CD8-positive, alpha-beta memory T cell (primary cell): ENCODE measurements at places on chromosomes 12 and 14. TPM values are rescaled to one million over a fixed set of nuclear protein-coding genes. Genes with fewer than 3 reads are reported as not detected.

DNA sequence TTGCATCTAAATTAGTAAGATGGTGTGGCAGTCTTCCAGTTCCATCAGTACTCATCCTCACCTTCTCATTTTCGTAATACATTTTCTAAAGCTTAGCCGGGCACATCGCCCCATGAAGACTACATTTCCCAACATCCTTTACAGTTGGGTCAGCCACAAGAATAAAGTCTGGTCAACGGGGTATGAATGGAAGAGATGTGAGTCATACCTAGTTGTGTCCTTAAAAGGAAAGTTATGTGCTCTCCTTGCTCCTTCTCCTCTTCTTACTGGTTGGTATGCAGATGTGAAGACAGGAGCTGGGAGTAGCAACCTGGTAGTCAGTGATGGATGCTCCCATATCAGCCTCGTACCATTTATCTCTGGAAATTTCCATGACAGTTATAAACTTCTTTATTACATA, 35.9 kb upstream of the EGLN3 start:
- no peak overlapping the region for H3K4me3 ChIP-seq
- H3K36me3 ChIP-seq, result no peaks in the 10 kb centered on the region
- no peaks in the 10 kb centered on the region for H3K27me3 ChIP-seq
- no peak overlapping the region for H3K27ac ChIP-seq
- no peak for DNase-seq

DNA sequence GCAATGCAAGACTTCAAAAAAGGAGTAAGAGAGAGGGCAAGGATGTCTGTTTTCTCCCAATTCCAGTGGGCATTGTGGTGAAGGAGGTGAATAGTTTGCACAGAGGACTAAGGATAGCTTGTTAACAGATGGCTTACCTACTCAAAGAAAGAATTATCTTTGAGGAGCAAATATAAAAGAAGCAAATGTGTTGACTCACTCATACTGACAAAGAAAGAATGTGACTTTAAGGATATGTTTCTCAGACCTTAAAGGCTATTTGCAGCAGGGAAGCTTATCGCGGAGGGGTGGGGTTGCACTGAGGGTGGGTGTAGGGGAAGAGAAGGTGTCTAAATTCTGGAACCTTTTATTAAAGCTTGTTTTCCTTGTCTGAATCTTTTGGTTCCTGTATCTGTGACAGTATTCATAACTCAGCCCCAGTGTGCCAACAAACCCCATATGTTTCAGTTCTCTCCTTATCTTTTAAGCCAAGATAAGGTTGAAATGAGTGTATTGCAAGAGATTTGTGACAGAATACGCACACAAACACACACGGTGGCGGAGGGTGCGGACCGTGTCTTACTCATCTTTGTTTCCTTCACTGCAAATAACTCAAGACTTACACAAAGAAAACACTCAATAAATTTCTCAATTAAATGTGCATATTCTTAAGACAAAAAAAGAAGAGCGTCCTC, 146.4 kb upstream of the ARID2 start:
- DNase-seq, result no peak
- no peaks in the 10 kb centered on the region for H3K27me3 ChIP-seq
- H3K4me3 ChIP-seq, result no peak overlapping the region

DNA sequence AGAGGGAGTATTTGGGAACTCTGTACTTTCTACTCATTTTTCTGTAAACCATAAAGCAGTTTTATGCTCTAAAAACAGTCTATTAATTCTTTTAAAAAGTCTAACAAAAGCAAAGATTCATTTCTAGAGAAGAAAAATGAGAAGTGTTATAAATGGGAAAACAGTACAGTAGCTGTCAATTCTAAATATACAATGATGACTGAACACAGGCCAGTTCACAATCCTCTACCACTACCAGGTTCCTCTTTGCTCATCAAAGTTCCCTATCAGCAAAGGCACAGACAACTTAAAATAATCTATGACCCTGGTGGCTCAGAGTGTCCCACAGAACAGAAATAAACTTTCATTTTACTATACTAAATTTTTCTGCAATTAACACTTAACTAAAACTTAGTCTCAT, 12.5 kb downstream of the NAA25 start:
- no peak overlapping the region for H3K27ac ChIP-seq
- peaks cover 13% of the 10 kb centered on the region for H3K36me3 ChIP-seq
- DNase-seq, result no peak
- no peaks in the 10 kb centered on the region for H3K27me3 ChIP-seq
- peaks cover 9% of the 10 kb centered on the region for H3K4me1 ChIP-seq

GRCh38 chr14:101222362-101223070, 319.0 kb upstream of the RTL1 start:
- no peaks in the 10 kb centered on the region for H3K27me3 ChIP-seq
- H3K4me1 ChIP-seq, result no peaks in the 10 kb centered on the region
- DNase-seq, result no peak

DNA sequence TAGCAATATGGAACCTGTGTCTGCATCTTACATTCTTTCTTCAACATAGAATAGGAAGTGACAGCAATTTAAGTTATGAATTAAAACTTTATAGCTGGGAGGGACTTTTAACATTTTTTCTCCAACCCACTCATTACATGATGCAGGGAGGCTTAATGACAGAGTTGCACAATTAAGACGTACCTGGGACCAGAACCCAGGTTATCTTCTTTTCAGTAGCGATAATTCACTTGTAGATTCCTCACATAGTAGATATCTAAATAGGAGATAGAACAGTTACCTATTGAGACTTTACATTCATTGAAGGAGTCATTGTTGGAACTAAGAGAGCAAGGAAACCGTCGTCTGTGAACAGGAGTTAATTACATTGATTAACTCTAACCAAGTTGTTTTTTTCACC, 5.1 kb downstream of the SRGAP1 start:
- H3K27me3 ChIP-seq, result peaks cover 7% of the 10 kb centered on the region
- no peak overlapping the region for H3K27ac ChIP-seq
- H3K4me3 ChIP-seq, result no peak overlapping the region
- H3K4me1 ChIP-seq, result peaks cover 4% of the 10 kb centered on the region
- no peak for DNase-seq

- DNase-seq, result no peak
- no peak overlapping the region for H3K27ac ChIP-seq
- H3K36me3 ChIP-seq, result no peaks in the 10 kb centered on the region
- H3K4me3 ChIP-seq, result no peak overlapping the region
- H3K27me3 ChIP-seq, result no peaks in the 10 kb centered on the region
Measured at GRCh38 chr12:2138871-2139308, 86.1 kb downstream of the CACNA1C start.

DNA sequence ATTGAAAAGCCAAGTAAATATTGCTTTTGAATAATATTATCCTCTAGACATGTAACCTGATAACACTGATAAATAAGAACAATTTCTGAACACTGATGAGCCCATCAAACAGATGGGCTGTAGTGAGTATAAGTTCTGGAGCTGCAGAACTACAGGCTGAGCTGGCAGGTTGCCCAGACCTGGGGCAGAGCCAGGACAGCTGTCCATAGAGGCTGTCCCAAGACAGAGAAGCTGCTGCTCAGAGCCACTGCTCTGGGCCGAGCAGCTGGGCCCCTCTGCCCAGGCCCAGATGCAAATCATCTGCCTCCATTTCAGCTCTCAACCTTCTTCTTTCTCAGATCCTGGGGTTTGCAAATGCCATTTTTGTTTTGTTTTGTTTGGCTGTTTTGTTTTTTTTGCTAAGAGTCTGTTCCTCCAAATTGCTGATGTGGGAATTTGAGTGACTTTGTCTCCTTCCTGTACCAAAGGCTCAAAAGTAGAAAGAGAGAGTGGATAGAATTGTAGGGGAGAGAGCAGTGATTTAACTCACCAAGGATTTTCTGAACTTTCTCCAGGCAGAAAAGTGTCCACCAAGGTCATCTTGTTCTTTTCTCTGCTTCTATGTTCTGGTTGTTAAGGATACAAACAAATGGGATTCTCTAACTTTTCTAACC, 4.0 kb upstream of the TESPA1 start:
- no peaks in the 10 kb centered on the region for H3K27me3 ChIP-seq
- no peak for DNase-seq
- no peak overlapping the region for H3K27ac ChIP-seq
- peaks cover 75% of the 10 kb centered on the region for H3K4me1 ChIP-seq

DNA sequence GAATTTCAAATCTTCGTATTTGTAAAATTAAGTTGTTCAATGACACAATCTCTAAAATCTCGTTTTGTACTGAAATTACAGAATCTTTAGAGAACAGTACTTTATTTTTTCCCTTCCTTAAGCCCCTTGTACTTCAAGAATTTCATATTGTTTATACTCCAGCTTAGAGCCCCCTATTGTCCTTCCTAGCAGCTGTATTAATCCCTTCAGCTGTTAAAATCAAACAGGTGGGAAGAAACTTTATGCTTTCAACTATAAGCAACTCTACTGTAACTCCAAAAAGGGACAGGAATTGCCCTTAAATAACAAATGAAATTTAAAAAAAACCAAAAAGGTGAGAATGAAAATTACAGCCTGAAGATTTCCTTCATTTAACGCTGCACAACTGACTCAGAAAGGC, 1.7 kb downstream of the NACA start:
- H3K36me3 ChIP-seq, result peaks cover 40% of the 10 kb centered on the region
- no peak for DNase-seq
- H3K4me1 ChIP-seq, result peaks cover 67% of the 10 kb centered on the region

DNA sequence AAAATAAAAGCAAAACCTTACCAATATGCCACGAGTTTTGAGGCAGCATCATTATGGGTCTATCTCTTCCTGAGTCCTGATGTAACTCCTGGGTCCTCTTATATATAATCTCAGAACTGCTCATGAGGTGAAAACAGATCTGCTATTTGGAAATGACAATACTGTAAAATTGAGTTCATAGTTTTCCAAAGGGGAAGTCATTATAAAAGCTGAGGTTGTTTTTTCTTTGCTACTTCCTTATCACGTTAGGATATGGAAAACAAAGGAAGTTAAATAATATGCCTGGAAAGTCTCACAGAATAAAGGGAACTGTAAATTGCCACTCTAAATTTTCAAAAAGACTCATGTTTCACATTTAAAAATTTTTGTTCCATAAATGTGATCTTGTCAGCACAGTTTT, at the start of gene CD163L1:
Gene CD163L1 (minus strand): TSS at position 78 of the 400 bp plus-strand sequence. CDS start 26 bp downstream, at position 52.
- no peaks in the 10 kb centered on the region for H3K27me3 ChIP-seq
- no peaks in the 10 kb centered on the region for H3K4me1 ChIP-seq
- H3K4me3 ChIP-seq, result no peak within 1 kb of the TSS
- H3K36me3 ChIP-seq, result no peaks in the 10 kb centered on the region

DNA sequence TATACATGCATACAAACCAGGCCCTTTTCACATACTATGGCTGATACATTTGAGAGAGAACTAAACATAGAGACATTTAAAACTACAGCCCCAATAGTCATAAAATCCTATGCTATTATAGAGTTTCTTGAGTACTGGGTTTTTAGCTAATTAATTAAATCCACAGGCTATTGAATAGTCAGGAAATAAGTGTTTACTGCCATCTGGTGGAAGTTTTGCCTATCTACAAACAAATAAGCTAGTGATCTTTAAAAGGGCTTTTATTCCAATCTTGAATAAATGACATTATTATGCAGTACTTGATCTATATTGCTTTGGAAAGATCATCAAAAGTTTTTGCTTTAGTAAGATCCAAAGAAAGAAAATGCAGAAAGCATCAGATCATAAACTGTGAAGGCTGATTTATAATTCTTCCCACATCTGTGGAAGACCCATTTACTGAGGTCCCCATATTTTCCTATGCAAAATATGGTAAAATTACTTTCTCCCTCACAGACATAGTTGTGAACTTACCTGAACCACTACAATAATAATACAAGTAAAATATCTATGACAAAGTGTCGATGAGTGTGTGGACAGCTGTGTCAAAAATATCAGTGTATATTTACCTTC, 131.3 kb downstream of the ITPR2 start:
- DNase-seq, result no peak
- no peak overlapping the region for H3K27ac ChIP-seq
- no peak overlapping the region for H3K4me3 ChIP-seq
- no peaks in the 10 kb centered on the region for H3K4me1 ChIP-seq

DNA sequence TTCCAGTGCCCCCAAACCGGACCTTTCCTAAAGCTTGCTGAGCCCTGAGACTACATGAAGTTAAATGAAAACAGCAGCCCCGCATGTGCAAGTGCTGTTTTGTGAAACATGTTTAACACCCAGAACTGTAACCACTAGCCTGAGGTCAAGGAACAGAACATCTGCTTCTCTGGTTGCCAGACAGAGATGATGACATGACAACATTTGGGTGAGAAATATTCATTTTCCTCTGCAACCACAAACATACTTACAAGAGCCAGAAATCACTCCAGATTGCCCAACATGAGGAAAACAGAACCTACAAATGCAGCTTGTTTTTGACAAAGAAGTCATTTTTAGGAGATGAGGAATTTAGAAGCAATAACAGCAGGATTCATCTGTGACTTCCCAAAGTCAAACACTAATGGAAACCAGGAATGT, 110.4 kb downstream of the BCAT1 start:
- no peaks in the 10 kb centered on the region for H3K27me3 ChIP-seq
- no peak overlapping the region for H3K27ac ChIP-seq
- no peaks in the 10 kb centered on the region for H3K4me1 ChIP-seq
- H3K4me3 ChIP-seq, result no peak overlapping the region
- no peaks in the 10 kb centered on the region for H3K36me3 ChIP-seq
- no peak for DNase-seq

DNA sequence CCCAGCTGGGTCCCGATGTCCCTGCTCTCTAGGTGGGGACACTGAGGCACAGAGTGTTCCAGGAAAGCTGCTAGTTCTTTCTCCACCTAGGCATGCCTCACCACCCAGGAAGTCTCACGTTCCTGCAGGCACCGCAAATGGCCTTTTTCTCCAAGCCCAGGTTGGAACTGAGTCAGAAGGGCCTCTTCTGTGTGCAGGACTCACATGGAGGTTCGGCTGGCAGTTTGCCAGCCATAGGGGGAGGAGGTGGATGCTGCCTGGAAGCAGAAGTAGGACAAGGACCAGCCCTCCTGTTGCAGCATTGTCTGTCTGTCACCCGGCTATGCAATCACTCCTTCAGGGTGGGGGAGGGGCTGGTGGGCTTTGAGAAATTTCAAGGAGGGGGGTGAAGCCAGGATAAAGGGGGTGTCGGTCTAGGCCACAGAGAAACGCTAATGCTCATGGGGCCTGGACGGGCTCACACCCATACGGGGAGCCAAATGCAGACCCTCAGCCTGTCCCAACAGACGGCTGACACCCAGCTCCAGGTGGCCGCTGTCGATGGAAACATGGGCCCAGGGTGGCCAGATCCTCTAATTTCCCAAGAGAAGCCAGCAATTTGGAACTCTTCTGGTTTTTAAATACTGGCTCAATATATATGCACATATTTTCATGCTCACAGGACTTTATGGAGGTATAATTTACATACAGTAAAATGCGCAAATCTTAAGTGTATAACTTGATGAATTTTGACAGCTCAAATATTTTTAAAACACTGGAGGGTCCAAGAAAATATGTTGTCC, 120.5 kb downstream of the PHETA1 start:
- DNase-seq, result no peak
- no peaks in the 10 kb centered on the region for H3K27me3 ChIP-seq
- no peak overlapping the region for H3K4me3 ChIP-seq
- no peak overlapping the region for H3K27ac ChIP-seq
- H3K36me3 ChIP-seq, result no peaks in the 10 kb centered on the region

The ASCL4 gene
- not detected for total RNA-seq

The ACSM4 gene
- total RNA-seq, result not detected

The CD27 gene
- 111 TPM for total RNA-seq

The PLEKHG7 gene
- not detected for total RNA-seq

The LRRC43 gene
- total RNA-seq, result 0.18 TPM

The LRRC10 gene
- total RNA-seq, result not detected

The MYF5 gene
- total RNA-seq, result not detected

The PLEKHD1 gene
- not detected for total RNA-seq

The AVPR1A gene
- not detected for total RNA-seq

The TRIM9 gene
- total RNA-seq, result 0.85 TPM

The NGB gene
- total RNA-seq, result not detected
